ENCODE measurements at places on chromosomes 12 and 14.
A peak's percentile ranks its signal among the peaks of the same experiment; 100 is the strongest.

DNA sequence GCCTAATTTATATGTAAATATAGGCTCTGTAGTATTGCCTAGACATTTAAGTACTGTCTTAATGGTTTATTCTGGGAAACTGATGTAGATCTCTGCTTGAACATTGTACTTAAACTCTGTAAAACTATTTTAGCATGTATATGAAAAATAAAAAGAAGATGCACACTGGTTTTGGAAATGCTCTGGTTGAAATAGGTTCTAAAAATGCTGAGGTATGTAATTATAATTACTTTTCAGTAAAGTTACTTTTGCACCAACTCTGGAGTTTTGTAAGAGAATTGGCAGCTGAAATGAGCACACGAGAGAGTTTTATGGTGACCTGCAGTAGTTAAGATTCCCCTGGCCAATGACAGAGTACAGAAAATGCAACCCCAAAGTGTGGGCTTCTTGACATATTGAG, 353.9 kb downstream of the ATP23 start:
- no peak for DNase-seq

DNA sequence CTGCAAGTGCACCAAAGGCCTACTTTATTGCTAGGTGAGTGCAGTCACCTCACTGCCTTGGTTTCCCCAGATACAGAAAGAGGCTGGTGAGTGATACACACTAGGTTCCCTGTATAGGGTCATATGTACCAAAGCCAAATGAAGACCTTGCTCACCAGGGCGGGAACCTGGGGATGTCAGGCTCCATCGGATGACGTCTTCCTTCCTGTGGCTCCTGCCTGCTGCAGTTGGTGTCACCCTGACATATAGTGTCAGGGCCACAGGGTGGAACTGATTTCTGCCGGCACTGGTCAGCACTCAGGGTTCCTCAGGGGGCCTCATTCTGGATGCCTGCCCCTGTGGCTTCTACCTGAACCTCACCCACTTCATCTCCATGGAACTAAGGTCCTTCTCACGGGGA, 43.1 kb downstream of the PLEKHG3 start:
- DNase-seq, result no peak

GRCh38 chr12:65961190-65962035, 137.1 kb downstream of the HMGA2 start:
- DNase-seq, result no peak

DNA sequence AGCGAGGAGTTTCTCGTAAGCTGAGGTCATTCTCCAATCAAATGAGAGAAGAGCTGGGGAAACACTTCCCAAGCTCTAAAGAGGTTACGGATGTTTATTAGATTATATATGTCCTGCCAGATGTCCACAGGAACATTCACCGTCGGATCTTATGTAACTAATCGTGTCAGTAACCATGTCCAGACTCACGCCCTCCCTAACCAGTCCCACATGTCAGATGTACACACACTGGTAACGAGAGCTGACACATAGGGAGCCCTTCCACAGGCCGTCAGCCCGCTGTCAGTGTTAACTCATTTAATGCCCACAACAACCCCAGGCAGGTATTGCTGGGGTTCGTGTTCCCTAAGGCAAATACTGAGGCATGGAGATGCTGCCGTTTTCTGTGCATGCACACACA, 223.7 kb upstream of the RTL1 start:
- DNase-seq, result no peak

DNA sequence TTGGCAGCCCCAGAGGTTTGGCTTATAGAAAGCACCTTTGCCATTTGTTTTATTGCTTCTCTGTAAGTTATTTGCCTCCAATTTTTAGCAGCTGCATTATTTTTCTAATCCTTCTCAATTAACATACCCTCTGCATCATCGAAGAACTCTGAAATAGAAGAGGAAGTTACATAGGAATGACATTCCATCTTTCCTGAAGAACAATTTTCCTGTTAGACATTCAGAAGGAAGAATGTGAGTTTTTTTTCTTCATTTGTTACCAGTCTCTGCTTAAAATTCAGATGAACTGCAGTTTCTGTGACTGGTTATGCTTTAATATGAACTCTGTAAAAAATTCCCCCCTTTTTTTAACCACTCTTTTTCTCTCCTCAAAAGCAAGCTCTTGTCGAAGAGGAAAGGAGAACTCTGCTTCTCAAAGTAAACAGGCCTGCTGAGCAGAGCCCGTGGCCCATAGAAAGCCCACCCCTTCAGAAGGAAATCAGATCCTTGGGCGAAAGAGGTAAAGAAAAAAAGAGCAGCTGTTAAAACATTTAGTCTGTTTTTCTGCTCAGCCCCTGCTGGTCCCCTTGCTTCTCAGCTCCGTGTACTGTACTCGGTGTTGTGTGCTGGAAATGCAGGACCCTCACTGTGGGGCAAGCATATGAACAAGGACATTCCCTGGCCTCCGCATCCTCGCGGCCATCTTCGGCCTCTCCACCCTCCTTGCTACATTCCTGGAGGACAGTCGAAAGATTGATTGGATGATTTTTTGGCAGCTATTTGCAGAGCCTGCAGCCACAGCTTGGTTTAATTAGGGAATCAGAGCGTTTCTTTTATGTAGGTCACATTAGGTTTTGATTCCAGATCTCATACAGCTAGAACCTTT, 164.4 kb upstream of the LRIG3 start:
- no peak for DNase-seq

DNA sequence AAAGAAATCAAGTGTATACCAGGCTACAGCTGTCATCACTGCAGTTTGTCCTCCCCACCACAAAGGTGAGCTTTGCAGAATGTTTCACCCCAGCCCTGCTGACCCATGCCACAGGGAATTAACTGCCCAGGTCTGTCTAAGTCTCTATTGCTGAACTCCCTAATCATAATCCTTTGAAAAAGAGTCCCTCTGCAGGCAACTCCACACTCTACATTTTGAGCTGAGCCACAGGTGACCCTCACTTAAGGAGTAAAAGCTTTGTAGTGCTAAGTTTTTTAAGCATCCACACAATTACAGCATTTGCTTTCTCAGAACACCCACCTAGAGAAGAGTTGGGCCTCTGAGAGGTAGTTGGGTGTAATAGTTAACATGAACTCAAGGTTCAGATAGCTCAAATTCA, 90.0 kb downstream of the C12orf50 start:
- DNase-seq, result no peak

GRCh38 chr12:65536876-65537681, 258.6 kb downstream of the MSRB3 start:
- DNase-seq, result no peak

GRCh38 chr12:15152456-15152855, 68.8 kb downstream of the RERG start:
- DNase-seq, result no peak

DNA sequence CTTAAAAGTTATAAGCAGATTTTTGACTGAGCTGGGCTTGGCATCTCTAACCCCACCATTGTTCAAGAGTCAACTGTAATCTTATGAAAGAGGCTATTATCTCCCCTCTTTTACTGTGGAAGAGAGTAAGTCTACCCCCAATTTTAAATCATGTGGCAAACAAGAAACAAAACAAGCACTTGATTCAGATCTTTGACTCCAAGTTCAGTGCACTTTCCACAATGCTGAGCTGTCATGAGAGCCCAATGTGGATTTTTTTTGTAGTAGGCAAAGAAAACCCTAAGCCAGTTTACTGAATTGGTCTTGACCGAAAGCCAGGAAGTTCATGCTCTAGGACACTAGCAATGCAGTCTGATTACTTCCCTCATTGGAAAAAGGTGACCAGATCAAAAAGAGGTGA, 306.2 kb downstream of the GALC start:
- DNase-seq, result no peak

DNA sequence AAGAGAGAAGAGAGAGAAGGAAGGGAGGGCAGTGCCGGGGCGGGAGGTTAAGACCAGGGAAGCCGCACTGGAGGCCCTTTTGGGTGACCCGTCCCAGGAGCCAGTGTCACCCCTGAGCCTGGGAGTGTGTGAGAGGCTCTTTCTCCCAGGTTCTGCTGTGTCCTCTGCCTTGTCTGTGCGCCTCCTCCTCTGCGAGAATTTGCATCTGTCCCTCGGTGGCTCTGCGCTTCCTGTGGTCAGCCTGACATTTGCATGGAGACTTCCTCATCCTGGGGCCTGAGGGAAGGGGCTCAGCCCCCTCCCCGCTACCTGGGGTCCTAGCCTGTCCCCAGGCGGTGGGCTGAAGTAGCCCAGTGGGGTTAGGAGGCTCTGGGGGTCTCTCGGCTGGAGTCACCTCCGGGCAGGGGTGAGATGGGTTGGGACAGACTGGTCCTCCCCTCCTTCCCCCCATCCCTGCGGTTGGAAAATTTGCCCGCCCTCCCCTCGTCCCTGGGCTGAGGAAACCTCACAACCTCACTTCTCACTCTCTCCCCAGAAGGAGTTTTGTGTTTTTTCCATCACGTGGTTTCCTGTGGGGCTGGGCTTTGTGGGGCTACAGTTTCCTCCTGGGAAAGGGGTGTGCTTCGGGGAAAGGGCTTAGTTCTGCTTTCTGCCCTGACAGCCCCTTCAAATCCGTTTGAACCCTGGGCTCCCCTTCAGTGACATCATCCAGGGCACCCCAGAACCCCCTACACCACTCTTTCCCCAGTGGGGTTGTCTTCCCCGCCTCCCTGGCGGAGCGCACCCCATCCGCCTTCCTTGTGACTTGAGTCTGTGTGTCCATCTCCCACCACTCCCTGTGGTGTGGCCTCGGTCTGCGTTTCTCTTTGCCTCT, 2.5 kb downstream of the PTPN6 start:
- peak; percentile 91 for DNase-seq

DNA sequence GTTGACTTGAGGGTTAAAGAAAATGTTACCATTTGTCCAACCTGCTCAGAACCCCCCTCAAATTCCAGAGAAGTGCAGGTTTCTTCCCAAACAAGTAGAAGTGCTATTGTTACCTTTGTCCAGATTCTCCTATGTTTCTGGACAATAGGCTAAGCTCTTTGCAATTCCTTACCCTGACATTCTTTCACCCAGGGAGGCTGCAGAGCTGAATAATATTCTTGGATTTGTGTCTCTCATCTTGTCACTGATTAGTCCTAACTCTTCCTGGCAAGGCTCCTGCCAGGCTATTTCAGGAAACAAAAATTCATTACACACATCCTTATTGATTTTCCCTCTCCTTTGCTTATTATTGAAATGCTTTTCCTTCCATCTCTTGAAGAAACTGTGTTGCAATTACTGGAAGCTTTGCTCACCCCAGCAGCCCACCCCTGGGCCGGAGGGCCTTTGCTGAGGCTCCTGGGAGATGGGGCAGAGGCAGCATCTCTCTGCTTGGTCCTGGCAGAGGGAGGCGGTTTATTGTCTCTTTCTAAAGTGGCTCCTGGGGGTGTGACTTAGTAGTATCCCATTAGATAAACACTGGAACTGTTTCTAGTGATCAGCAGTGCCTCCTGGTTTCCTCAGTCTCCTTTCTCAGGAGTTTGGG, 207.5 kb upstream of the PELI2 start:
- no peak for DNase-seq

DNA sequence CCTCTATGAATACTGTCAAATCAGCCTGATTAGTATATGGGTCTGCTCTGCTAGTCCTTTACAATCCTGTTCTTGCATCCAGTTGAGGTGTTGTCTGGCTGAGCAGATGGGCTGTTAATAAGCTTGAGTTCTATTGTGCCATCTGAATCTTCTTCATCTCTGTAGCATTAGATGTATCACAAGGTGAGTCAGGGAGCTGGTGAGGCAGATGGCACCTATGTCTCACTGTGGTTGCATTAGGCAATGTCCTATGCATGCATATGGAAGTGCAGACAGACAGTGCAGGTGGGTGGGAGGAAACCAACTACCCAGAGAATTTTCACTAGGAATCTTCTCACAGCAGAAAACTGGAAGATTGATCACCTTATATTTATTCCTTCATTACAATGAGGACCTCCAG, 165.7 kb upstream of the STXBP6 start:
- DNase-seq, result no peak

DNA sequence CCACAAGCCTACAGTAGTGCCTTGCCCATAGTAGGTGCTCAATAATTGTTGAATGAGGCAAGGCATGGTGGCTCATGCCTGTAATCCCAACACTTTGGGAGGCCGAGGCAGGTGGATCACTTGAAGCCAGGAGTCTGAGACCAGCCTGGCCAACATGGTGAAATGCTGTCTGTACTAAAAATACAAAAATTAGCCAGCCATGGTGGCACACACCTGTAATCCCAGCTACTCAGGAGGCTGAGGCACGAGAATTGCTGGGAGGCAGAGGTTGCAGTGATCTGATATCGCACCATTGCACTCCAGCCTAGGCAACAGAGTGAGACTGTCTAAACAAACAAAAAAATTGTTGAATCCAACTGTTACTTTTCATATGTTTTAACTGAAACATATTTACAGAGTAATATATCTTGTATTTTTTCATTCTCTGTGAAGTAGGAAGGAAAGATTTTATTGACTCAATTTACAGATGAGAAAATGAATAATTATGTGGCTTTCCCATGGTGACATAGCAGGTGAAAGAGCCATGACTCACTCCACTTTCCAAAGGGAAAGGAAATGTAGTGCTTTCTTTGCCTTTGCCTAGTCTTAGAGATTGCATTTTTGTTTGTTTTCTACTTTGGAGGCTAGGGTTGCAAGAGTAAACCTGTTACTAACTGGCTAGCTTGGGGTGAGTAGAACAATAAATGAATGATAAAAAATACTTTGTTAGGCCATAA, 95.4 kb upstream of the SLC38A4 start:
- no peak for DNase-seq

DNA sequence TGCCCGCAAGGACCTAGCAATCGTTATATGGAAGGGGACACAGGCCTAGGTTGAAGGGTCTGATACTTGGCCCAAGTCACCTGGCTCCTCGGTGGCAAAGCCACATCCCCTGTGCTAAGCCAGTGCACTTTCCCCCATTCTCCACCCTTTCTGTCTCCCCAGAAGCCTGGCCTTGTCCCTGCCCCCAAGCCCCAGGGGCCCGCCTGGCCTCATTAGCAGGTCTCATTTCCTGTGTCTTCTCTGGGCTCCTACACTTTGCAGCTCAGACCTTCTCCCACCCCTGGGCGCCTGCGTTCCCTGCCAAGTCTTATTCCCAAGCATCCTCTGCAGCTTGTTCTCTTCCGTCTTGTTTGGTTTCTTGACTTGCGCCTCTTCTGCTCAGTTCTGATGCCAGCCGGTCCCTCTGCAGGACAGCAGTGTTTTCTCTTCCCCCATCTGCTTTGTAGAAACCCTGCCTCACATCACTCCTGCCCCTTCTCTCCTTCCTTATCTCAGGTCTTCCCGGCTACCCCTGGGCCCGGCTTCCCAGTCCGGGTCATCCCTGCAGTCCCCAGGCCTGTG, 66.7 kb downstream of the SLC24A4 start:
- no peak for DNase-seq

GRCh38 chr14:91906374-91906773, 39.0 kb upstream of the TC2N start:
- no peak for DNase-seq

DNA sequence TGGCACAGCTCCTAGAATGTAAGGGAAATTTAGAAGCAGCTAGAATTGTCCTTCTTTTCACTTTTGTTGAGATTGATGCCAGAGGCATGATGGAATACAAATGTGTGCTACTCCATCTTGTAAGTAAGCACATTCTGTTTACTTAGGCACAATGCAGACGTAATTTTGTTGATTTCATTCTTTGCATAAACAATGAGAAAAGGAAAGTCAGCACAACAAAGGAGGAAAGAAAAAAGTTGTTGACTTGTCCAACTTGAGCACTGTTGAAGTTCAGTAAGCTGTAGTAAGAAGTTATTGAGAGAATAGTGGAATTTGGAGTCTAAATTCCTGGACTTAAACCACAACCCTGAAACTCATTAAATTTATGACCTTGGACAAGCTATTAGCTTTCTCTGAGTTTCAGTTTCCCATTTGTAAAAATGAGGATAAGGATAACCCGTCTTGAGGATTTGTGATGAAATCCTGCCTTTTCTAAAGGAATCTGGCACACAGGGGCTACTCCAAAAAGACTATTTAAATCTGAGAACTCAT, 19.4 kb upstream of the CNTN1 start:
- DNase-seq, result no peak

Measured in GM06990 (cell line).